Esophagus muscularis mucosa (tissue), 4 donors: ENCODE measurements at places on chromosomes 1 and 21.
A peak's percentile ranks its signal among the peaks of the same experiment; 100 is the strongest.

- H3K36me3 ChIP-seq: peaks cover 8% of the 10 kb centered on the region
- H3K4me3 ChIP-seq: no peak overlapping the region
- DNase-seq: no peak
- no peaks in the 10 kb centered on the region for H3K27me3 ChIP-seq
These were observed 22.0 kb downstream of the CNST start for GRCh38 chr1:246588159-246588721.

- DNase-seq: no peak
- H3K36me3 ChIP-seq: no peaks in the 10 kb centered on the region
- H3K27ac ChIP-seq: peak overlapping the region; percentile 97
- H3K4me1 ChIP-seq: peaks cover 64% of the 10 kb centered on the region
- no peak overlapping the region for H3K4me3 ChIP-seq
These were observed 2.5 kb downstream of the BACE2 start for GRCh38 chr21:41170442-41170841.

GRCh38 chr1:244341455-244342450 is 110.0 kb downstream of the ADSS2 start:
- no peaks in the 10 kb centered on the region for H3K36me3 ChIP-seq
- H3K27ac ChIP-seq: no peak overlapping the region
- no peaks in the 10 kb centered on the region for H3K27me3 ChIP-seq
- no peaks in the 10 kb centered on the region for H3K4me1 ChIP-seq
- H3K4me3 ChIP-seq: no peak overlapping the region

DNA sequence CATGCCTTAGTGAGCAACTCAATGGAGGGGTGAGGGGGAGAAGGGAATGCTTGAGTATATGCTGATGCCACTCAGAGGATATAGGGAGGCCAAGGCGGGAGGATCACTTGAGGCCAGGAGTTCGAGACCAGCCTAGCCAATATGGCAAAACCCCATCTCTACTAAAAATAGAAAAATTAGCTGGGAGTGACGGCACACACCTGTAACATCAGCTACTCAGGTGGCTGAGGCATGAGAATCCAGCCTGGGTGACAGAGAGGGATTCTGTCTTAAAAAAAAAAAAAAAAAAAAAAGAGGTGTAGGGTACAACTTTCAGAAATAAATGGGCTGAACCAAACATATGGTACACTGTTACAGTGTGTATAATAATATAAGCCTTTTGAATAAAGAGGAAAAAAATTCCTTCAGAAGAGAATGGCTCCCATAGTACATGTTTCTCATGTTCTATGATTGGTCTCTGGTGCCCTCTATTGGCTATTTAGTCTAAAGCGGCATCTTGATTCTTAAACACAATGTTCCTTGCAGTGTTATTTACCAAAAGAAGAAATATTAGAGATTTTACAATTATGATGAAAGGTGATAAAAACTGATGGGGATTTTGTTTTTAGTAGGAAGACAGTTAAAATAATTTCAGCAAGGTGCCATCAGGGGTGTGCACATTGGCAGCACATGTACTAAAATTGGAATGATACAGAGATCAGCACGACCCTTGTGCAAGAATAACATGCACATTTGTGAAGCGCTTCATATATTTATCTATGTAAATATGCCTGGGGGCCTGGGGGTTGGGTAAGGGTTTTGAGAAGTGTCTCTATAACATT is 109.8 kb downstream of the PATJ start:
- DNase-seq: no peak
- H3K4me3 ChIP-seq: no peak overlapping the region
- H3K27ac ChIP-seq: no peak overlapping the region

DNA sequence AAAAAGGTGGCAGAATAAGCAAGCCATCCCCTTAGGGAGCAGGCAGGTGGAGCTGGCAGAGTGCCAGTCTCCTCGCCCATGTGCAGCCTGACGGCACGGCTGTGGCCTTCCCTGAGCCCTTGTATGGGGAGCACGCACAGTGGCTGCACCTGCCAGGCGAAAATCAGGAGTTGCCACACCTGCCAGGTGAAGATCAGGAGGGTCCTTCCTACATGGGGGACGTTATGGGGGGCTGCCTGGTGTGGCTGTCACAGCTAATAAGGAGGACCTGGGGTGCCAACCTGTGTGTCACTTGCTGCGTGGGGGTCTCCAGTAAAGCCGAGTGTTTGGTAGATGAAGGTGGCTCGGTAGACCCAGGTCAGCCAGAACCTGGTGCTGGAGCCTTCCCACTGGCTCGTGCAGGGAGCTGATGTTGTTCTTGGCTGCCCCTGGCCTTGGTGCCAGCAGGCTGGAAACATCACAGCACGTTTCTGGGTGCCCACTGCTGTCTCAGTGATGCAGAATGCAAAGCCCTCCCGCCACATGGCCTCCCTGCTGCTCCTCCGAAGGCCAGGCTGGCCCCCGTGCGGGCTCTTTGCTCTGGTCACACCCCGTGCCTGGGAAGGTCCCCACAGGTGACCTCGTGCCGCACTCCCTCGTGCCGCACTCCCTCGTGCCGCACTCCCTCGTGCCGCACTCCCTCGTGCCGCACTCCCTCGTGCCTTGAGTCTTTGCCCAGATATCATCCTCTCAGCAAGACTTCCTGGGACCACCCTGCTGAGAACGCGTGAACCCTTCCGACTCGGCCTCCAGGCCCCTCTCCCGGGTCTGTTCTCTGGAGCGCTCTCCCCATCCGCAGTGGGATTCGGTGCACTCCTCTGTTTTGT is 55.4 kb downstream of the SLC37A1 start:
- DNase-seq: no peak
- no peak overlapping the region for H3K4me3 ChIP-seq
- no peak overlapping the region for H3K27ac ChIP-seq
- no peaks in the 10 kb centered on the region for H3K27me3 ChIP-seq

DNA sequence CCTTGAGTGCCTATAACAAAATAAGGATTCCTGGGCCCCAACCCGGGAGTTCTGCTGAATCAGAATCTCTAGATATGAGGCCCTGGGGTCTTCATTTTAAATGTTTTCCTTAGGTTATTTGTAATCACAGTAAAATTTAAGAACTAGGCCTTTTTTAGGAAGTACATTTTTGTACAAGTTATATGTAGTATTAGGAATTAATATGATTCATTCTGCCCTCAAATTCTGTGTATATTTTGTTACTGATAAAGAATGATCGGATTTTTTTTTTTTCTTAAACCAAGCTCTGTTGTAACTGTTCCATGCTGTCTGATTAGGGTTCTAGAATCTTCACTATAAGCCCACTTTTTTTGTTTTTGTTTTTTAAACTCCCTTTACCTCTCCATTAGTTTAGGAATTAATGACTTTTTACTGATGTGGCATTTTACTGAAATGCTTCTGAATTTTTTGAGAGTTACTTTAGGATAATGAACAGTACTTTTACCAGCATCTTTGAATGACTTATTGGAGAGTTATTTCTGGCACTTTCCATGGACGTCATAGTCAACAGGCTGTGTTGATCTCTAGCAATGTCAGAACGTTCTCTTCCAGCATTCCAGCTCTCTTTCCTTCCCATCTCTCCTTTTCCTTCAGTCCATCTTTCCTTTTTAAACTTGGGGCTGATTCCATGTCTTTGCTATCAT is 48.3 kb downstream of the CLIC4 start:
- H3K27ac ChIP-seq: peak overlapping the region; percentile 73
- peaks cover 96% of the 10 kb centered on the region for H3K4me1 ChIP-seq
- peaks cover 11% of the 10 kb centered on the region for H3K36me3 ChIP-seq

DNA sequence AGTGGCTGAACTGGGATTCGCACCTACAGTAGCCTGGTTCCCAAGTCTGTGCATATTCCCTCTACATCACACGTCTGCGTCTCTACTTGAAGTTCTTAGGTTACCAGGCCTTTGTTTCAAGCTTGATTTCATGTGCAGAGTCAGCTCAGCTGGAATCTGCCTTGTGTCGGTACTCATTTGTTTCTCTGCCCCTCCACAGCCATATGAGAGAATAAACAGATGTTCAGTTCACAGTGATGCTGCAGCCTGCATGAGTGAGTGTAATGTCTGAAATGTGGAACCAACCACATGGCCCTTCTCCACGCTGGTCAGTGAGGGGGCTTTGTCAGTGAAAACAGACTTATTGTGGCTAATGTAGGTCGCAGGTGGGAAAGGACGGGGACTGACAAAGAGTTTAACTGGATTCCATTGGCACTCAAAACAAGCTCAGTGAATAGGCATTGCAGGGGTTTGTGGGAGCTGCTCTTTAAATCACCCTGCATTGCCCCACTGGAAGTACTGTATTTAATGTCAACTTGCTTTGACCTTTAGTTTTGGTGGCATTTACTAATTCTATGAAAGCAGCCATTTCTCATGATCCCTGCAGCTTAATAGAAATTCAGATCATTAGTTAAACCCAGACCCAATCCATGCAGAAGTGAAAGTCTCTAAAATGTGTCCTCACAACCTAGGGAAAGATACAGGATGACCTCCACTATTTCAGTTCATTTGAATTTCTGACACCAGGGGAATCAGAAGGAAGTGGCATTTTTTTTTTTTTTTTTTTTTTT is 136.4 kb upstream of the FAM78B start:
- H3K27me3 ChIP-seq: no peaks in the 10 kb centered on the region
- no peak for DNase-seq
- no peak overlapping the region for H3K4me3 ChIP-seq
- no peaks in the 10 kb centered on the region for H3K36me3 ChIP-seq

DNA sequence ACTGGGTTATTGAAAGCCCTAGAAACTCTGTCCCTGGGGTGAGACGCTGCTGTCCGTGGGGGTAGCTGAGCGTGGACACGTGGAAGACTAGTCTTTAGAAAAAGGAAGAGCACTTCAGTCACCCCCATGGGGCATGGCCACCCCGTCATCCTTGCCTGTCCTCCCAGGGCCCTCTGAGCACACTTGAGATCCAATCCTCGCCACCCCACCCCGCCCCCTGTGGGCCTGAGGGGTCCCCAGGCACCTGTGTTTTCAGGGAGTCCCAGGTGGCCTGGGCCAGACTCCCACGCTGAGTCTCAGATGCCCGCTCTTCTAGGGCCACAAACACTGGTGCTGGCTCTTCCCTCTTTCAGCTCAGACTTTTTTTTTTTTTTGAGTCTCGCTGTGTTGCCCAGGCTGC is 2.5 kb downstream of the PRKCZ start:
- H3K4me1 ChIP-seq: peaks cover 11% of the 10 kb centered on the region
- H3K4me3 ChIP-seq: no peak overlapping the region
- peaks cover 24% of the 10 kb centered on the region for H3K27me3 ChIP-seq
- no peak for DNase-seq
- no peaks in the 10 kb centered on the region for H3K36me3 ChIP-seq

DNA sequence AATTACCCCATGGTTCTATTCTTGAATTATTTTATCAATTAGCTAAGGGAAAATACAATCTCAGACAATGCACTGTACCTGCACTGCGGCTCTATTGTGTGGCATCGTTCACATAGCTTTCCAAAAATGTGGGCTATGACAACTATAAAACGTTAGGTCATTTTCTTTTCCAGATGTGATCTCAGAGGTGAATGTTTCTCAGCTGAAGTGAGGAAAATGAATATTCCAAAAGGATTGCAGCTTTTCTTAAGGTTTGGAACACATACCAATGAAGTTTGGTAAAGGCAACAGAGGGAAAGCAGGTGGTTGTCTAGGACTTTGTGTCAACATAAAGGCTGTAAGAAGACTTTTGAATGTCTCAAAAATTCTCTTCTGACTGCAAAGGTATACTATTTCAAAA is 105.5 kb downstream of the NRIP1 start:
- H3K4me1 ChIP-seq: peaks cover 16% of the 10 kb centered on the region
- H3K27me3 ChIP-seq: no peaks in the 10 kb centered on the region
- no peak overlapping the region for H3K27ac ChIP-seq
- H3K36me3 ChIP-seq: no peaks in the 10 kb centered on the region
- H3K4me3 ChIP-seq: no peak overlapping the region
- no peak for DNase-seq

DNA sequence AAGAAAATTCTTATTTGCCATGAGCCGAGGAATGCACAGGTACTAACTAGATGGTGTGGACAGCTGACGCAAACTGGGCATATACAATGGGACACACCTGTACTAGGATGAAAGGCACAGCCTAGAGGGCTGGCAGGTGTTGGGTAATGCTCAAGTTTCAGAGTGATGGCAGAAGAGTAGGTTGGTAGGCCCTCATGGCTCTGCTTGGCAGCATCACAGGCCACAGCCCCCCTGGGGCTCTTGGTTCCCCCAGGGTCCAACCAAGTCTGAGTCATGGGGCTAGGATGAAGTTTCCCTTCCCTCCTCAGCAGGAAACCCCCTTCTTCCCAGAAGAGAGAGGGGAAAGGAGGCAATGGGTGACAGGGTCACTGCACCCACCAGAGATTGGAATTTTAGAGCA is 35.2 kb downstream of the SPEN start:
- no peak overlapping the region for H3K27ac ChIP-seq
- H3K27me3 ChIP-seq: no peaks in the 10 kb centered on the region
- peaks cover 61% of the 10 kb centered on the region for H3K4me1 ChIP-seq
- H3K4me3 ChIP-seq: no peak overlapping the region
- H3K36me3 ChIP-seq: peaks cover 11% of the 10 kb centered on the region

GRCh38 chr1:181548497-181548896 is 65.2 kb downstream of the CACNA1E start:
- H3K4me3 ChIP-seq: no peak overlapping the region
- no peaks in the 10 kb centered on the region for H3K36me3 ChIP-seq
- no peak for DNase-seq
- H3K27me3 ChIP-seq: no peaks in the 10 kb centered on the region

- H3K27me3 ChIP-seq: no peaks in the 10 kb centered on the region
- H3K36me3 ChIP-seq: no peaks in the 10 kb centered on the region
- peaks cover 17% of the 10 kb centered on the region for H3K4me1 ChIP-seq
- no peak overlapping the region for H3K4me3 ChIP-seq
- DNase-seq: no peak
- H3K27ac ChIP-seq: no peak overlapping the region
These were observed 78.8 kb downstream of the TRABD2B start for GRCh38 chr1:47918257-47918867.

DNA sequence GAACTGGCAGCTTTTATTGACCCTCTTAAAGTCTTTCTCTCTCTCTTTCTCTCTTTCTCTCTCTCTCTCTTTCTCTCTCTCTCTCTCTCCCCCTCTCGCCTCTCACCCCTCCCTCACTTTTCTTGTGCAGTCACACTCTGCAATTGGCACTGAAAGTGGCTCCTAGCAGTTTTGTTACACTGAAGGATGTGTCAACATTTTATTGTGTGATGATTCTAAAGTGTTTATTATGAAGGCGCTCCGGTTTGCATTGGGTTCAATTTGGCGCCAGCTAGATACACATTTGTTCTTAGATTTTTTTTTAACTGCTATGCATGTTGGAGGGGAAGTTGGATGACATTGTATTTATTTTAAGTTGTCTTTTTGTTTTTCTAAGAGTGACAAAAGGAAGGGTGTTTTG is 64.0 kb upstream of the CHRM3 start:
- no peak for DNase-seq
- no peak overlapping the region for H3K27ac ChIP-seq

- no peak overlapping the region for H3K27ac ChIP-seq
- no peaks in the 10 kb centered on the region for H3K4me1 ChIP-seq
These were observed 433.4 kb upstream of the CAMK1G start for GRCh38 chr1:209150114-209150513.

- no peaks in the 10 kb centered on the region for H3K27me3 ChIP-seq
- no peak overlapping the region for H3K27ac ChIP-seq
- no peaks in the 10 kb centered on the region for H3K36me3 ChIP-seq
- H3K4me1 ChIP-seq: peaks cover 6% of the 10 kb centered on the region
These were observed 106.7 kb upstream of the C8B start for GRCh38 chr1:57072401-57073110.

GRCh38 chr1:108817016-108817415 is 39.9 kb downstream of the AKNAD1 start:
- peaks cover 53% of the 10 kb centered on the region for H3K4me1 ChIP-seq
- H3K36me3 ChIP-seq: peaks cover 3% of the 10 kb centered on the region
- no peaks in the 10 kb centered on the region for H3K27me3 ChIP-seq
